ENCODE measurements at places on chromosomes 13 and 19. TPM values are rescaled to one million over a fixed set of nuclear protein-coding genes. Genes with fewer than 3 reads are reported as not detected.
A peak's percentile ranks its signal among the peaks of the same experiment; 100 is the strongest.

Gene WASF3
- 22.1 TPM for total RNA-seq

Gene PPP2R1A
- 255 TPM for total RNA-seq

Gene SLC6A16
- total RNA-seq = not detected

Gene PCDH9
- total RNA-seq = 113 TPM

Gene FFAR2
- 0.16 TPM for total RNA-seq

Gene ZMYM2
- 224 TPM for total RNA-seq

Gene OLFM4
- total RNA-seq = 1.1 TPM

Gene TINCR
- total RNA-seq = 0.31 TPM

Gene SIGLEC8
- total RNA-seq = 2.0 TPM

DNA sequence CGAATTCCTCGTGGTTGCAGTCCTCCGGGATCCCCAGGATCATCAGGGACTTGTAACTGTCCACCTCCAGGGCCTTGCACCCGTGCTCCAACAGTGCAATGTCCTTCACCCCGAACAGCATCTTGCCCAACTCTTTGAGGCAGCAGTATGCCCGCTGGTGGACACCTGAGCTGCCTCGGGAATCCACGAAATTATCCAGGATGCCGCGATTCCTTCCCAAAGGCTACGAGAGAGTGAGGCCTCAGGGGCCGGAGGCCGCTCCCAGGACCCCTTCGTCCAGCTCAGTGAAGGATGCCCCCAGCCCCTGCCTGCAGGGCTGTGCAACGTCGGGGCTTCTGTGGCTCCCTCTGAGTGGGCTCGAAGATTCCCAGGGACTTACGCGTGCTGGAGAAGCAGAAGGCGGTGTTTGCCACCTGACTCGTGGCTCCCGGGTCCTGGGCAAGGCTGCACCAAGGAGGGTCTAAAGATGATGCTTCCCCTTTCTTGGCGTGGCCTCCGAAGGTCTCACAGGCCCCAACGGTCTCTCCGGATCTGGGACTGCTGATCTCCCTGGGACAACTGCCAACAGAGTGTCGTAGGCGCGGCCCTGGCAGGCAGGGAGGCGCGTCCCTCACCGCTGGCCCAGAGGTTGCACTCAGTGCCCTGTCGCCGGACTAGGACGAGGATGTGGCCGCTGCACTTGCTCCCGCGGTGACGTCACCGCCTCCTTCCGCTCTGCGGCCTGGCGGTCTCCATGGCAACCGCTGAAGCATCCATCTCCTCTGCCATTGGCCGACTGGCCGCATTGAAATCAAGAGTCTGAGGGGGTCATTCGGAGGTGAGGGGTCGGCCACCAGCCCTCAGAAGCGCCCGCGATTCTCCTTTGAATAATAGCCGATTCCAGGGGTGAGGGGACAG is at the start of gene PNMA8C:
TSS of gene PNMA8C (minus strand) at position 698 of the 897 bp plus-strand sequence. CDS start at position 121, 577 bp downstream.
- DNase-seq = peak; percentile 81

- no peak for DNase-seq
These were observed 6.6 kb downstream of the STARD13 start for GRCh38 chr13:33278913-33279312.

- no peak for DNase-seq
These were observed 5.4 kb downstream of the KCTD4 start for GRCh38 chr13:45195421-45195820.

- no peak for DNase-seq
These were observed 379.3 kb upstream of the SGCG start for GRCh38 chr13:22801402-22802003.

- DNase-seq = no peak
These were observed 431.3 kb downstream of the SLITRK6 start for GRCh38 chr13:85367887-85368286.

GRCh38 chr13:34174671-34175145 is 356.8 kb downstream of the RFC3 start:
- DNase-seq = no peak

DNA sequence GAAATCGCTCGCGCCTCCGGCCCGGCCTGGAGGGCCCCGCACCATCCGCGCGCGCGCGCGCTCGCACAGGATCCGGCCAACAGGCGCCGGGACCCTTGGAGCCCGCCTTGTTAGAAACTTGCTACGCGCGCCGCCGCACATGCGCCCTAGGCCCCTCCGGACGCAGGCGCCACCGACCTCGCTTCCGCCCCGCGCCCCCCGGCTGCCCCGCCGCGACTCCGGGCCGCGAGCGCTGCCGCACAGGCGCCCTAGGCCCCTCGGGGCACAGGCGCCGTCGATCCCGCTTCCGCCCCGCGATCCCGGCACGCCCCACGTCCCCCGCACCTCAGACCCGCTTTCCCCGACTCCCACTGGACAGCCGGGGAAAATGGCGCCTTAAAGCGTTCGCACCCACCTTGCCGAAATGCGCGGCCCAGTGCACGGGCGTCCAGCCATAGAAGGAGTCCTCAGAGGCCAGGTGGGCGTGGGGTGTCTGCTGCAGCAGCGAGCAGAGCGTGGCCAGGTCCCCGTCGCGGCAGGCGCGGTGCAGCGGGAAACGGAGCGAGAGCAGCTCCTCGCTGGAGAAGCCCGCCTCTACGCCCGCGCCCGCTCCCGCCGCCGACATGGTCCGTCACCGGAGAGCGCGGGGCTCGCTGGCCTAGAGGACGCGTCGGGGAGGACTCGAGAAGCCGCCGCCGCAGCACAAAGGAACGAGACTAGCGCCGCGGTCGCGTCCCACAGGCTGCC is 375 bp downstream of the ANKRD10 start:
- DNase-seq = peak; percentile 73

DNA sequence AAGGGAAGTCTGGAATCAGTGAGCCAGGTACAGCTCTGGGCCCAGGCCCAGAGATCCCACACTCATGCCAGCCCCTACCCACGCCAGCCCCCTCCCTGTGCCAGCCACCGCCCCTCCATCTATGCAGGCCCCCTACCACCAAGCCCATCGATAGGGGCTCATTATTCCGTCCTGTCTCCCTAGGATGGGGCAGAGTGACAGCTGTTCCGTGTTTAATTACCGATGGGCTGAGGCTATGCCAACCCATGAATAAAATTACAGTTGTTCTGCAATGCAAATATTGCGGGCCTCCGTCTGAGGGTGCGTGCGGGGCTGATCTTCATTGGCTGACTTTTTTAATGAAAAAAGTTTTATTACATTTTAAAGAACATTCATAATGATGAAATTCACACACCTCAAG is 35.6 kb upstream of the PEPD start:
- DNase-seq = no peak

DNA sequence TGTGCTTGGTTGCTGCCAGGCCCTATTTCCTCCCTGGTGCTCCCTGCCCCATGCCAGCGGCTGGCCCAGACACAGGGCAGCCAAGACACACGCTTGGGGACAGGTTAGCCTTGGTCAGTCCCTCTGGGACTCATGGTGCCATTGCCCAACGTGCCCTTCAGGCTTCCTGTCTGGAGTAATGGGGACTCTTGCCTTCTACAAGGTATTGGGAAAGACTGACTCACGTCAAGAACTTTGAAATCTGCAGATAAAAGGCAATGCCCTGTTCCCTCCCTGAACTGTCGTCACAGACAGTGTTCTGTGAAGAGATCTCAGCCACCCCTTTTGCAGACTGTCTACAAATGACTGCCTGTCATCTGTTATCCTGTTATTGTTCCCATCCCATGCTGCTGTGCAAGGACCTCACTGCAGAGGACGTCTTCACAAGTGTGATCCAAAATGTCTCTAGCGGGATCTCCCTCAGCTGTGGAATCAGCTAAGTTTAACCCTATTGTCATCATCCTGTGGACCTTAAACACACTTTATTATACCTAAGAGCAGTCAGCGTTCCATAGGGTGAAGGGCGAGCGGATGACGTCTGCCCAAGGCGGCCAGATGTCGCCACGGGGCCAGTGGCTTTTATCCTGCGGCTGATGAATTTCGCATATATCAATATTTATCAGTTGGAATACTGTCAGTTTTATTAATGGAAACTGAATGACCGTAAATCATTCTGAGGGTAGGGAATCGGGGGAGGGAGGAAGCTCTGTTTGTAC is 59.0 kb downstream of the GSX1 start:
- no peak for DNase-seq

DNA sequence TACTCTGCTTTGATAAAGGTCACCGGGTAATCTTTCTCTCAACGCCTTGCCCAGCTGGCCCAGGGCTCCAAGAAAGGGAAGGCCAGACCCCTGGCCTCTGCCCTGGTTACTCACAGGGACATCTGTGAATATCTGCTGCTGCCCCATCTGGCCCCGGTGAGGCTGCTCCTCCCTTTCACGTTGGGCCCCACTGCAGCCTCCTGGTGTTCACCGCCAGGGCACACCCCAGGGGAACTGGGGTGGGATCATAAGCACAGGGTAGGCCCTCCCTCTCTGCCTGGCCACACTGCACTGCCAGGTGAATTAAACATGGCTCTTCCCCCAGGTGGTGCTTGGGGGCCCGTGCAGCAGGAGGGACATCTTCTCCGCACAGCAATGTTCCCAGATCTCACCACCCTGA is 12.7 kb downstream of the LAIR1 start:
- DNase-seq = no peak

GRCh38 chr13:49410477-49410876 is 33.4 kb downstream of the CAB39L start:
- no peak for DNase-seq

DNA sequence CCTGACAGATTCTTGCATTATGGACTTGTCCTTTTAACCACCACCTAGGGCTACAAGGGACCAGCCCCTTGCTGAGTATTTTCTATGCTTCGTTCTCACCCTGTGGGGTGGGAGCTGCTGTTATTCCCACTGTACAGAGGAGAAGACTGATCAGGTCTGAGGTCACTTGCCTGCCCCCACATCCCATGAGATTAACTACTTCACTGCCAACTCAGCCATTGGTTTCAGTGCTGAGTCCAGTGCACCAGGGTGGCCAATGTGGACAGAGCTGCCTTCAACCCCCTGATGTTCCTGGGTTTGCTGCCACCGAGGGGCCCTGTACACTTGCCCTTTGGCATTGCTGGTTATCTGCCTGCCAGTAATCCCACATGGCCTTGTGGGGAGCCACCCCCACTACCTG is 6.9 kb downstream of the PRKACA start:
- no peak for DNase-seq

DNA sequence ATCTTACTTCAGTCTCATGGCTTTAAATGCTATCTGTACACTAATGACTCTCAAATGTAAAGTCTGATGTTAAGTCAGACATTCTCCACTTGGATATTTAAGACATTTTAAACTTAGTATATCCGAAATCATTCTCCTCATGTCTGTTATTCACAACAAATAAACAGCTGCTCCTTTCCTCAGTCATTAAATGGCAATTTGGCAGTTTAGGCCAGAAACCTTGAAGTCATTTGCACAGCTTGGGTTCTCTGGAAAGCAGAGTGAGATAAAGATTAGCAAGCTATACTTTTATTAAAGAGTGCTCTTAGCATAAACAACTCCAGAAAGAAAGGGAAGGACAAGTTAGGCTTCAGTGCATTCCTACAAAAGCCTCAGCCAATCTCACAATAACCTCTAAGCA is 53.7 kb downstream of the DNAJC15 start:
- no peak for DNase-seq

GRCh38 chr13:69912630-69913029 is 195.0 kb upstream of the ATXN8OS start:
- no peak for DNase-seq

- DNase-seq = no peak
These were observed 8.9 kb downstream of the IGFL3 start for GRCh38 chr19:46115396-46116106.

GRCh38 chr13:25111585-25111956 is 15.6 kb downstream of the PABPC3 start:
- no peak for DNase-seq

GRCh38 chr13:107669391-107669993 is 545.8 kb downstream of the LIG4 start:
- DNase-seq = no peak

DNA sequence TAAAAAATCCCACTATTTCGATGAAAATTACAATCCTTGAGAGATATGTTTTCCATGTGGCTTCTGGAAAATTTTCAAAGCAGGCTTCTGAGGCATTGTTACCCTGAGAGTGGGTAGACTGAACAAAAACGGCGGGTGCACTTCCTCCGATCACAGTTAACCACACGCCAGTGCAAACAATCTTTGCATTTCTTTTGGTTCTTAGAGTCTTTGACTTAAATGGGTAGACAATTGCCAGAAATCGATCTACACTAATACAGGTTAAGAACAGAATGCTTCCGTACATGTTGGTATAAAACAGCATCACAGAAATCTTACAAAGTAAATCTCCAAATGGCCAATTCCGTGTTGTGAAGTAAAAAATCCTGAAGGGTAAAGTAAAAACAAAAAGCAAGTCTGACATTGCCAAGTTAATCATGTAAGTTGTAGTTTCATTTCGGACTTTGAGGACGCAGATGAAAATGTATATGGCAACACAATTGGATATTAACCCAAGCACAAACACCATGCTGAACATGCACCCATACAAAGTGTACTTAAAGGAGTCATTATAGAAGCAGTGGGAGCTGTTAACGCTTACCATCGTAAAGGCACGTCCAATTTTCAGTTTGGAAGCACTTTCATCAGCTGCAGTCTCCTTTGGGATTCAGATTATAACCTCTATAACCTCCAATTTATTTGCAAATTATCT is 927 bp downstream of the LPAR6 start:
- DNase-seq = no peak

DNA sequence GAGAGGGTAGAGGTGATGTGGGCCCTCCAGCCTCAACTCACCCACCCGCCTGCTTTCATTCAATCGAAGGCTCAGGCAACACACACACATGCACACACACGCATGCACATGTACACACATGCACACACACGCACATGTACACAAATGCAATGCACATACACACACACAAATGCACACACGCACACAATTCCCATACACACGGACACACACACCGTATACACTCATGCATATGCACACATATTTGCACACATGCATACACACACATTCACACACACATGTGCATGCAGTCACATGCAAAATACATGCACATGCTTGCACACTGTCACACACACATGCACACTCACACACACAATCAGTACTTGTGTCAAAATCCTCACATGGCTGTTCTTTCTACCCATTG is 55.9 kb upstream of the SPACA7 start:
- no peak for DNase-seq

- no peak for DNase-seq
These were observed 43.3 kb downstream of the INSR start for GRCh38 chr19:7250951-7251350.

DNA sequence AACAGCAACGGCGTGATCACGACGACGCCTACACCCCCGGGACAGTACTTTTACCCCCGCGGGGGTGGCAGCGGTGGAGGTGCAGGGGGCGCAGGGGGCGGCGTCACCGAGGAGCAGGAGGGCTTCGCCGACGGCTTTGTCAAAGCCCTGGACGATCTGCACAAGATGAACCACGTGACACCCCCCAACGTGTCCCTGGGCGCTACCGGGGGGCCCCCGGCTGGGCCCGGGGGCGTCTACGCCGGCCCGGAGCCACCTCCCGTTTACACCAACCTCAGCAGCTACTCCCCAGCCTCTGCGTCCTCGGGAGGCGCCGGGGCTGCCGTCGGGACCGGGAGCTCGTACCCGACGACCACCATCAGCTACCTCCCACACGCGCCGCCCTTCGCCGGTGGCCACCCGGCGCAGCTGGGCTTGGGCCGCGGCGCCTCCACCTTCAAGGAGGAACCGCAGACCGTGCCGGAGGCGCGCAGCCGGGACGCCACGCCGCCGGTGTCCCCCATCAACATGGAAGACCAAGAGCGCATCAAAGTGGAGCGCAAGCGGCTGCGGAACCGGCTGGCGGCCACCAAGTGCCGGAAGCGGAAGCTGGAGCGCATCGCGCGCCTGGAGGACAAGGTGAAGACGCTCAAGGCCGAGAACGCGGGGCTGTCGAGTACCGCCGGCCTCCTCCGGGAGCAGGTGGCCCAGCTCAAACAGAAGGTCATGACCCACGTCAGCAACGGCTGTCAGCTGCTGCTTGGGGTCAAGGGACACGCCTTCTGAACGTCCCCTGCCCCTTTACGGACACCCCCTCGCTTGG is 966 bp downstream of the JUNB start:
- DNase-seq = peak; percentile 55
